ENCODE measurements at places on chromosomes 2 and 18.

GRCh38 chr18:53443336-53443735, 781.1 kb downstream of the MBD2 start:
- no peaks in the 10 kb centered on the region for H3K36me3 ChIP-seq
- H3K27ac ChIP-seq: no peak overlapping the region
- no peak for DNase-seq
- H3K4me3 ChIP-seq: no peak overlapping the region
- H3K27me3 ChIP-seq: no peaks in the 10 kb centered on the region

GRCh38 chr2:76678383-76679024, 843.7 kb downstream of the LRRTM4 start:
- no peaks in the 10 kb centered on the region for H3K27me3 ChIP-seq
- no peak for DNase-seq
- H3K4me3 ChIP-seq: no peak overlapping the region

- no peaks in the 10 kb centered on the region for H3K27me3 ChIP-seq
- peaks cover 97% of the 10 kb centered on the region for H3K4me1 ChIP-seq
- DNase-seq: no peak
- H3K36me3 ChIP-seq: peaks cover 42% of the 10 kb centered on the region
These were observed 69.3 kb downstream of the TMEM247 start for GRCh38 chr2:46548521-46549144.

DNA sequence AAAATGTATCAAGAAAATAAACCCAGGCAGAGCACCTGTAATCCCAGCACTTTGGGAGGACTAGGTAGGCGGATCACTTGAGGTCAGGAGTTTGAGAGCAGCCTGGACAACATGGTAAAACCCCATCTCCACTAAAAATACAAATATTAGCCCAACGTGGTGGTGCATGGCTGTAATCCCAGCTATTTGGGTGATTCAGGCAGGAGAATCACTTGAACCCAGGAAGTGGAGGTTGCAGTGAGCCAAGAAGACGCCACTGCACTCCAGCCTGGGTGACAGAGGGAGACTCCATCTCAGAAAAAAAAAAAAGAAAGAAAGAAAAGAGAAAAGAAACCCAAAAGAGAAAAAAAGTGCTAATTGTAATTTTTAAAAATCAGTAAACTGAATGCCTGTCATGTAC, 41.4 kb downstream of the DDX18 start:
- H3K27me3 ChIP-seq: peaks cover 36% of the 10 kb centered on the region
- H3K36me3 ChIP-seq: no peaks in the 10 kb centered on the region
- no peaks in the 10 kb centered on the region for H3K4me1 ChIP-seq
- H3K27ac ChIP-seq: no peak overlapping the region
- no peak overlapping the region for H3K4me3 ChIP-seq

DNA sequence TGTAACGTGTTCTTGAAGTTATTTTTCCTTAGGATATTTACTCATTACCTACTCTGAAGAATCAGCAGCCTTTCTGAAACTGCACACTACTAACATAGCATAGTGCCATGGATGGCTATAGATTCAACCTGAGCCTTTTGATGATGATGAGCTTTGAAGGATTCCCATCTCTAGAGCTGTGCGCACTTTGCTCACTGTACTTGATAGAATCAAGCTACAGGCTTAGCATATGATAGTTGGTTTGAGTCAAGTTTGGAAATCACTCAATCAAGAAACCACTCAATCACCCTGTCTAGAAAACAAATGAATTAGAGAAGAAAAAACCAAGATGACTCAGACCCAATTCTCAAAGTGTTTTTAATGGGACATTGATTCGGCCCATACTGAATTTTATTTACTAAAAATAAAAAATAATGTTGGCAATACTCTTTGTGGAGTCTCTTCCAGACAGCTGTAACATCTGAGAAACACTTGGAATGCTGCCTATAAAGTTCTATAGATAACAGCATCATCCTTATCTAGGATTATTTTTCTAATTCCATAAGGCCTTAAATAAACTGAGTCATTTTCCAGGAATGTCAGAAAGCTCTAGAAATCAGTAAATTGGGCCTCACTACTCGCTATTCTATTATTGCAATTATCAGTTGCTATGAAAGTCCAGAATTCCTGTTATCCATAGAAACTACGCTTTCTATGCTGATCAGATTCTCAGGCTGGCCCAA, 259.0 kb upstream of the ERBB4 start:
- no peaks in the 10 kb centered on the region for H3K4me1 ChIP-seq
- H3K36me3 ChIP-seq: no peaks in the 10 kb centered on the region
- no peak overlapping the region for H3K4me3 ChIP-seq
- no peak for DNase-seq

DNA sequence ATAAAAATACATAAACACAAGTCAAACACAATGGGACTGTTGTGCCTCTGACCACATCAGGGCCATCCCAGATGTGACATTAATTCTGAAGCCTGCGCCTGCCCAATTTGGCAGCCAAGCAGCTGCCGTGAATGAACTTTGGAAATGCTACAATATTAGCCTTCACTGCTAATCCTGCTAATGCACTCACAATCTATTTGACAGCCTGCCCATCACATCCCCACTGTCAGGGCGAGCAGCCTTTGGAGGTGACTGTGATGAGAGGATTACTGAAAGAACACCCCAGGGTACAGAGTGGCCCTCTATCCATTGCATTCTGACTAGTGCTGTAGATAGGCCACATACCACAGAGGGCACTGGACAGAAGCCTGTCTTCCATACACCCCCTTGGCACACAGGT, 21.6 kb downstream of the OSR1 start:
- H3K4me3 ChIP-seq: no peak overlapping the region
- H3K27ac ChIP-seq: no peak overlapping the region
- DNase-seq: no peak
- no peaks in the 10 kb centered on the region for H3K27me3 ChIP-seq

GRCh38 chr18:49851624-49852023, 38.3 kb upstream of the ACAA2 start:
- H3K27me3 ChIP-seq: peaks cover 13% of the 10 kb centered on the region
- DNase-seq: no peak
- H3K4me1 ChIP-seq: no peaks in the 10 kb centered on the region
- H3K27ac ChIP-seq: no peak overlapping the region
- no peaks in the 10 kb centered on the region for H3K36me3 ChIP-seq

- H3K4me1 ChIP-seq: peaks cover 3% of the 10 kb centered on the region
- H3K27me3 ChIP-seq: peaks cover 5% of the 10 kb centered on the region
- peaks cover 3% of the 10 kb centered on the region for H3K36me3 ChIP-seq
These were observed 126.1 kb downstream of the FAM161A start for GRCh38 chr2:61727746-61728145.

DNA sequence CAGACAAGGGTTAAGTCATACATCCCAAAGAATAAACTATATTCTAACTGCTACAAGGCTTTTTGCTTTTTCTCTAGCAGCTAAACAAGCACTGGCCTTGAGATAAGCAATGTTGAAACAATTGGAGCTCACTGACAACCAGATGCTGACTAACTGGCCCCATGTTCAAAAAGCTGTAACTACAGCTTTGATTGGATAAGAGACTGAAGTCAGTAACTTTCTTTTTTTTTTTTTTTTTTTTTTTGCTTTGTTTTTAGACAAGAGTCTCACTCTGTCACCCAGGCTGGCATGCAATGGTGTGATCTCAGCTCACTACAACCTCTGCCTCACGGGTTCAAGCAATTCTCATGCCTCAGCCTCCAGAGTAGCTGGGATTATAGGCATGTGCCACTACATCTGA, 45.4 kb upstream of the TMEM163 start:
- no peaks in the 10 kb centered on the region for H3K36me3 ChIP-seq
- H3K4me1 ChIP-seq: peaks cover 5% of the 10 kb centered on the region
- no peak overlapping the region for H3K4me3 ChIP-seq
- no peak for DNase-seq
- H3K27me3 ChIP-seq: no peaks in the 10 kb centered on the region

GRCh38 chr2:187769437-187769836, 215.2 kb upstream of the TFPI start:
- H3K27me3 ChIP-seq: no peaks in the 10 kb centered on the region
- no peaks in the 10 kb centered on the region for H3K36me3 ChIP-seq
- no peaks in the 10 kb centered on the region for H3K4me1 ChIP-seq

- no peaks in the 10 kb centered on the region for H3K36me3 ChIP-seq
- peaks cover 16% of the 10 kb centered on the region for H3K4me1 ChIP-seq
- no peak overlapping the region for H3K27ac ChIP-seq
- H3K4me3 ChIP-seq: no peak overlapping the region
- no peak for DNase-seq
- peaks cover 54% of the 10 kb centered on the region for H3K27me3 ChIP-seq
These were observed 8.7 kb upstream of the AAK1 start for GRCh38 chr2:69652206-69652605.

DNA sequence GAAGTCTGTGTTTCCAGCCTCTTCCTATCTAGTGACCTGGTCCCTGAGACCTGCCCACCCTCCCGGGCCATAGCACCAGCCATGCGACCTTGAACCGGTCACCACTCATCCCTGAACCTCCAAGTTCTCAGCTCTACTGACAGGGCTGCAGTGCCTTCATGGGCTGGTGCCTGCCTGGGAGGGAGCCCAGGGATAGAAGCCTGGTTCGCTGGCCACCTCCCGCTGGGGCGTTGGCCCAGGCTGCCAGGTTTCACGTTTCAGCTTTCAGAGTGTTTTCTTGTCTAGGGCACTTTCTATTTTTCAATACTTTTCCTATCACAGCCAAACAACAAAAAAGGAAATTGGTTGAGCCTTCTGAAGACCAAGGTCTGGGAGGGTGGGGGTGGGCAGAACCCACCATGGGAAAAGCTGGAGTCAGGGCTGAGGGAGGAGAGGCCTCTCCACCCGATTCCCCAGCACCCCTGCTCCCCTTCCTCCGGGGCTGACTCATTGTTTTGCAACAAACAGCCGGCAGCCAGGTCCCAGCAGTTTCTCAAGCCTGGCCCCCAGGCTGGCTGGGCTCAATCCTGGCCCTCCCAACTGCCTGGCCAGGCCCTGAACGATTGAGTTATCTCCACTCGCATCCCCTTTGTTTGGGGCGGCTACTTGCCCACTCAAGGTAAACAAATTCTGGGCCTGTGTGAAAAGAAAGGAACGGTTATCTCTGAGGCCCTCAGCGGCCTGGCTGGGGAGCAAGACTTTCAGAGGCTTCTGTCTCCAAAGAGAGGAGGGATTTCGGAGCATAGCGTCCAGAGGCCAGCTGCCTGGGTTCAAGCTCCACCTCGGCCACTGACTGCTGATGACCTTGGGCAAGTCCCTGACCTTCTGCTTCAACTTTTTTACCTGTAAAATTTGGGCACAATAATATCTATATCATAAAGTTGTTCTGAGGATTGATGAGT, 47.5 kb downstream of the ZFP36L2 start:
- H3K27ac ChIP-seq: no peak overlapping the region
- H3K4me3 ChIP-seq: no peak overlapping the region
- H3K36me3 ChIP-seq: peaks cover 2% of the 10 kb centered on the region

GRCh38 chr2:145753041-145753608, 1233.2 kb upstream of the ZEB2 start:
- DNase-seq: no peak
- no peaks in the 10 kb centered on the region for H3K27me3 ChIP-seq
- H3K4me1 ChIP-seq: peaks cover 55% of the 10 kb centered on the region

DNA sequence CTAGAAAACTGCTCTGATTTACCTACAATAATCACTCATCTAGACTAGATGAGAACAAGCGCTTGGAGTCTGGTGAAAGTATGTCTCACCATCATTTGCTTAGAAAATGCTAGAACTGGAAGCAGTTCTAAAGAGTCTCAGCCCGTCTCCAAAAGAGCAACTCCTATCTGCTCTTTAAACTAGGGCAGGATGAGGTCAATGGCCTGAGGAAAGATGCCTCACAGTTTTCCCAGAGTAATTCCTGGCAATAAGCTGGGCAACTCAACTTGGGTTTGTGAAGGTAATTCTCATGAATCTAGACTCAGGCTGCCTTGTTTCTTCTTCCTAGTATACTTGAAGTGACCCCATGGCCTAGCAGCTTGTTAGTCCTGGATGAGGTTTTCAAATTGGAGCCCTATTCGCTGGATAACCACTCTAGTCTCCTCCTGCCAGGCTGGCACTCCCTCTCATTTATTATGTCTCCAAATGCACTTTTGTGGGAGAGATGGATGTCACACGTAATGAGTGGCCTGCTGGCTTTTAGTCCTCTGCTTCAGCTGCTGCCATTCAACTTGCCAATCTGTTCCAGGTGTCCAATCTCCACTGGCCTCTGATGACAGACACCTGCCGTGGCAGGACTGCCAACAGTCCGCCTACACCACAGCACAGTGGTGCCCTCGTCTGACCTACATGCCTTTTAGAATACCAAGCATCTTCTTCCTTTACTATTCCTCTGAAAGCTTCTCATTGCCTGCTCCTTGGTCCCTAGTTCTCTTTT, 80.9 kb downstream of the CABYR start:
- H3K36me3 ChIP-seq: no peaks in the 10 kb centered on the region
- no peaks in the 10 kb centered on the region for H3K4me1 ChIP-seq
- no peak for DNase-seq
- H3K27me3 ChIP-seq: no peaks in the 10 kb centered on the region
- H3K4me3 ChIP-seq: no peak overlapping the region

GRCh38 chr2:53500181-53500580, 267.4 kb upstream of the CHAC2 start:
- DNase-seq: no peak
- no peaks in the 10 kb centered on the region for H3K36me3 ChIP-seq
- H3K4me3 ChIP-seq: no peak overlapping the region
- no peaks in the 10 kb centered on the region for H3K4me1 ChIP-seq
- no peak overlapping the region for H3K27ac ChIP-seq

DNA sequence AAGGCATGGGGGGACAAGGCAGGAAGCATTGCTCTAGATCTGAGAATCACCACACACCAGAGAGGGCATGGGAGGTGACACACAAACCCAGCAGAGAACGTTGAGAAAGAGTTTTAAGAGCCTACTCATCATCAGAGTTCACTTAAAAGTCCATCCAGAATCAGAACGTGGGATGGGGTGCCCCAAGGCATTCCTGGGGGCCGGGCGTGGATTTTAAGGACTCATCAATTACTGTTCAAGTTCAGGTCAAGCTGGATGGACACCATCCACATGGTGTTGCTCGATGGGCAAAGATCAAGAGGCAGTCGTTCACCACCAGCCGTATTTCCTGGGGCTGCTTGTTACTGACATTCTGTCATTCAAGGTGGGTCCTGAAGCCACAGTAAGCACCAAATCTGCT, 34.9 kb downstream of the BCL11A start:
- peaks cover 97% of the 10 kb centered on the region for H3K4me1 ChIP-seq
- no peak overlapping the region for H3K4me3 ChIP-seq
- DNase-seq: no peak
- no peaks in the 10 kb centered on the region for H3K27me3 ChIP-seq

- DNase-seq: no peak
- H3K36me3 ChIP-seq: no peaks in the 10 kb centered on the region
- no peak overlapping the region for H3K27ac ChIP-seq
- H3K4me3 ChIP-seq: no peak overlapping the region
- H3K4me1 ChIP-seq: no peaks in the 10 kb centered on the region
These were observed 11.0 kb upstream of the NBEAL1 start for GRCh38 chr2:203003716-203004115.

DNA sequence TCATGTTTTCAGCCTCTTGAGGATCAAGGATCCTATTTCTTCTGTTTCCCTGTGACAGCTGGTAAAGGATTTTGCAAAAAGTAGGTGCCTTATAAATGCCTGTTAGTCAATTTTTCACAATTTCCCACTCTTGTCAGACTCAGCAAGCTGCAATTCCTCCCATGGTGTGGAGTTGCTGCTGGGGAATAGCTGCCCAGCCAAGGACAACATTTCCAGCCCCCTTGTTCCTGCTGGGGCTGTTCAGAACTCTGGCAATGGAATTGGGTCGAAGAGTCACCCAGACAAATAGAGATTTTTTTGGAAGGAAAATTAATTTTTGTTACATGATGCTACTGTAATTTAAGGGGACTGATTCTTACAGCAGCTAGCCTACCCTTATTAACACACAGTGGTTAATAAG, 43.7 kb downstream of the FSHR start:
- no peak overlapping the region for H3K27ac ChIP-seq
- no peak for DNase-seq
- no peaks in the 10 kb centered on the region for H3K4me1 ChIP-seq
- no peaks in the 10 kb centered on the region for H3K36me3 ChIP-seq
- H3K4me3 ChIP-seq: no peak overlapping the region

Measured in activated B cell treated with CpG ODN at 0.5 μM for 24 hours (primary cell).